Frontal cortex (tissue), 4 donors: ENCODE measurements at places on chromosomes 2 and 18.

- no peak for DNase-seq
Measured at GRCh38 chr2:235234736-235235135, 259.1 kb upstream of the AGAP1 start.

- DNase-seq: no peak
Measured at GRCh38 chr2:32715391-32715841, 87.6 kb downstream of the TTC27 start.

GRCh38 chr2:232576995-232577394 lies 26.5 kb downstream of the EIF4E2 start:
- DNase-seq: no peak

- no peak for DNase-seq
Measured at GRCh38 chr2:25566694-25567093, 106.7 kb downstream of the DTNB start.

DNA sequence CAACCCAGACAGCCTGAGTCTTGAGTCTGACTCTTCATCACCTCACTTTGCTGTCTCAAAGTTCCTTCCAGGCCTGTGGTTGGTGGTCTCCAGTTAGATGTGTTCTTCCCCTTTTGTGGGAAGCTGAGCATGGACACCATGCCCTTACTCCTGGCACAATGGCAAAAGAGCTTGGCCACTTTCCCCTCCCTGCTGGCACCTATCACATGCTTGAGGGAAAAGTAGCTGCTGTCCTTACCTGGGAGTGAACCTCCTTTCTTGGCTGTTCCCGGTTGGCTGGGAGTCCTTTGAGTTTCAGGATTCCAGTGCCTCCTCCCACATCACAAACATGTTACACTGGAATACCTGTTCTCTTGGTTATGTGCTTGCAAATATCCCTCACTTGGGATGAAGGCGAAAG lies 97.8 kb downstream of the GATA6 start:
- DNase-seq: no peak

DNA sequence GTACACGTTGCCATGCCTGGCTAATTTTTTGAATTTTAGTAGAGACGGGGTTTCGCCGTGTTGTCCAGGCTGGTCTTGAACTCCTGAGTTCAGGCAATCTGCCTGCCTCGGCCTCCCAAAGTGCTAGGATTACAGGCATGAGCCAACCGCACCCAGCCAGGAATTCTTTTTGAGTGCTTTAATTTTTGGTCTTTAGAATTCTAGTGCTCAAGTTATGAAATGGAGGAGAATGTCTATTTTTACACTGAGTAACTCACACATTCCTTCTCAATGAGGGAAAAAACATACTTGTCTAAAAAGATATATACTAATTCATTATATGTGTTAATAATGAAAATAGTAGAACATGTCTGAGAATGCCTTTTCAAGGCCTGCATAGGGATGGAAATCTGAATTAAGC lies 8.5 kb downstream of the ZNF396 start:
- DNase-seq: no peak

DNA sequence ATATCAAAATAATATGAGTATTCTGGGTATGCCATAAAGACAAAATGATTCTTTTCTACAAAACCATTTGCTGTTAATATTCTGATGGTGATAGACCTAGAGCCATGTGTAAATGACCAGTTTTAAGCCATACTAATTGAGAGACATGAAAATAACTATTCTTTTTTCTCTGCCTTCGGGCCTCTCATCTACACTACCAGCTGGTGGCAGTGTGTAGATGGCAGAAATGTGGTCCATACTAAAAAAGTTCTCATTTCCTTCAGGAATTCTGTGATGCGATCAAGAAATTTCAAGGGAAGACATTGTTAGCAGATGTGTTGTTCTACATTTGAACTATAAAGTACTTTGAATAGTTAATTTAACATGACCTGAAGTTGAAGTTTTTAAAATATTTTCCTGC lies 485.2 kb downstream of the TRIB2 start:
- DNase-seq: no peak

- no peak for DNase-seq
Measured at GRCh38 chr2:24208490-24208889, 33.6 kb downstream of the FAM228A start.

- DNase-seq: no peak
Measured at GRCh38 chr2:194709840-194710239, 947.2 kb upstream of the SLC39A10 start.

GRCh38 chr2:54459037-54459441 lies 2.9 kb downstream of the SPTBN1 start:
- no peak for DNase-seq

DNA sequence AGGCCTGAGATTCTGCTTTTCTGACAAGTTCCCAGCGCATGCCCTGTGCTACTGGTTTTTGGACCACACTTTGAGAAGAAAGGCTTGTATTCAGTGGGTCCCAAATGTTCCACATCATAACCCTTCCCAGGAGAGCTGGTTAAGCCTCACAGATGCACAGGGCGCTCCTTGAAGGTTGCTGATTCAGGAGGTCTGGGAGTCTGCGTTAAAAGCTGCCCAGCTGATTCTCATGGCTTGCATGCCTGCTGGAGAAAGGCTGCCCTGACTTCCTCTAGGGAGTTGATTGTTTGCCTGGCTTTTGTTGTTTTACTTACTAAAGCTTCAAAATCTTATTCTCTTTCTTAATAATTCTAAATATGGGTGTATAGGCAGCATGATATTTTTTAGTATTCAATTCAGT lies 20.7 kb downstream of the CRYGD start:
- no peak for DNase-seq
